ENCODE measurements at places on chromosomes 3 and 15. TPM values are rescaled to one million over a fixed set of nuclear protein-coding genes. Genes with fewer than 3 reads are reported as not detected.
A peak's percentile ranks its signal among the peaks of the same experiment; 100 is the strongest.

HCLS1 gene
- total RNA-seq: 134 TPM

FAM81A gene
- not detected for total RNA-seq

- no peak for DNase-seq
Observed at GRCh38 chr3:69767571-69767970, 28.3 kb downstream of the MITF start.

CAPN3 gene
- total RNA-seq: 25.4 TPM

DNA sequence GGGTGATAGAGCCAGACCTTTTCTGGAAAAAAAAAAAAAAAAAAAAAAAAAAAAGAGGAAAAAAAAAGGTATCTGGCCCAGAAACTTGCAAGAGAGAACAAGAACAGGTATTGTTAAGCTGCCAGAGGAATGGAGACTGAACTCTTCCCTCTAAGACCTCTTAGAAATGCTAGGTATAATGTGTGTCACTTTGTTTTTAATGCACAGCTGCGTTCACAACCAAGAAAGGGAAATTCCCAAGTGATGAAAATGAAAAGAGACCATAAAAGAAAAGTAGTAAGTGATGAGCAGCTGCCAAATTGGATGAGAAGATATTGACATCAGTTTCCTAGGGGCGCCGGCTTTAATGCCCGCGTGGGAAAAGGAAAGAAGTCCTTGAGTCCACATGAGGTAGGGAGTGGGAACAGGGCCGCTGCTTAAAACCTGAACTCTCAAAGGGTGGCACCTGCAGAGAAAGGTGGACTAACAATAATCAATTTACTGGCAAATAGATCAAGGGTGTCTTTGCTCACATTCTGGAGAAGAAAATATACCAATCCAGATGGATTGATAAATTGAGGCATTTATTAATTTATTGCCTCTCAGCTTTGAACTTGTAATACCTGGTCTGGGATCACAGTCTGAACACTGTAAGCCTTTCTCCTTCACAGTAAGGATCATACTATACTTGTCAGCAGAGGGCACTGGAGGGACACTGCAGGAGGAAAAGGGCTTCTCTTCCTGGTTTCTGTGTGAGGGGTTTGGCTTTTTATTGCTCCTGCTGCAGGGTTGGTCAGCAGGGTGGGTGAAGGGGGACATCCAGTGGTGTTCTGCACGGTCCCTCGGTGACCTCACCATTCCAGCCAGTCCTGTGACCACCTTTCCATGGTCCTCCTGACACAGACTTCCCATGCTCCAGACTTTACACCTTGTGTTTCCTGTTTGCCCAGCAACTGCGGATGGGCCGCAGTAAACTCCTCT is 131.6 kb downstream of the AQP9 start:
- no peak for DNase-seq

GRCh38 chr3:101970905-101971304 is 121.6 kb downstream of the NFKBIZ start:
- no peak for DNase-seq

FRMD4B gene
- total RNA-seq: 50.6 TPM

DNA sequence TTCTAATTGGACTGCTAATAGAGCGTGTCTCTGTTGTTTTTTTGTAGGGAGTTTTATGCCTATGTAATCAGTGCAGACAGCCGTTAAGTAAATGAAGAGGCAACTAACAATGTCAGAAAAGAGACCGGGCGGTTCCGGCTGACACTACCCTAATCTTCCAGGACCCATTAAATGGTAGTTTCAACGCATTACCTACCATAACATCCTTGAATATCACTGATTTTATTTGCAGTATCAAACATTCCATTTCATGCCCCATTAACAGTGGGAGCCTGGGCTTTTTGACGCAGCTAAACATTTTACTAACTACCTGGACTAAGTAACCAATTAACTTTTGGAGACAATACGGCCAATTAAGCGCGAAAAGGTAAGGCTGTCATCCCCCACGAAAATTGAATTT is 832.9 kb upstream of the NR2F2 start:
- no peak for DNase-seq

DNA sequence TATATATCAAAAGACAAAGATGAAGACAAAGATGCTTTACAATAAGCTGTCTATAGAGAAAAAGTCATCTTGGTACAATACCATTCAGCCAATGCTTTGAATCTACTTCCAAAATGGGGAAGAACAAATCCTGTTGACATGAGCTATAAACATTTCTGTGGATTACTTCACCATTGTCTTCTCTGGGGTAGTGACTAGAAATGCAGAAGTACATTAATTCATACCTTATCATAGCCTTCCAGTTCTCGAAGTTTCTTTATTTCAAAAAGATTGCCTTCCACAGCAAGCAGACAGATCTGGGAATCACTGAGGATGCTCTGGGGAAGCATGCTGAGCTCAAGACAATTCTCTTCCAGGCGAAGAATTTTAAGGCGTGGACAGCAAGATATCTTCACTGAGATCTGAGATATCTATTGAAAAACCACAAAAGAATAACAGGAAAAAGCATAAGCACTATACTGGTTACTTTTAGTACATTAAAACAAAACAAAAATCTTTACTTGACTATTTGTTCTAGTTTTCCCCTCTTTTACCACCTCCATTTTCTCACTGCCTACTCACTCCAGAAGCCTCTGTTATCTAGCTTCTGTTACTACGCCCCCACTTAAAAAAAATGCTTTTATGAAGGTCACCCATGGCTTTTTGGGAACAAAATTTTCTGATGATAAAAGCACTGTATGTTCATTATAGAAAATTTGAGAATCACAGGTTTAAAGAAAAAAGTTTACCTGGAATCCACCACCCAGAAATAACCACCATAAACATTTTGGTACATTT is 3.6 kb downstream of the LRRC57 start:
- no peak for DNase-seq

GRCh38 chr3:55000546-55000945 is 72.7 kb upstream of the LRTM1 start:
- no peak for DNase-seq

IL5RA gene
- total RNA-seq: 0.36 TPM

RTP3 gene
- not detected for total RNA-seq

ACAN gene
- not detected for total RNA-seq

GRCh38 chr3:190533511-190534281 is 19.8 kb downstream of the IL1RAP start:
- peak; percentile 30 for DNase-seq

- no peak for DNase-seq
Observed at GRCh38 chr3:187063286-187064121, 75.8 kb downstream of the RPL39L start.

- no peak for DNase-seq
Observed at GRCh38 chr3:53809764-53810400, 36.3 kb downstream of the CHDH start.

DNA sequence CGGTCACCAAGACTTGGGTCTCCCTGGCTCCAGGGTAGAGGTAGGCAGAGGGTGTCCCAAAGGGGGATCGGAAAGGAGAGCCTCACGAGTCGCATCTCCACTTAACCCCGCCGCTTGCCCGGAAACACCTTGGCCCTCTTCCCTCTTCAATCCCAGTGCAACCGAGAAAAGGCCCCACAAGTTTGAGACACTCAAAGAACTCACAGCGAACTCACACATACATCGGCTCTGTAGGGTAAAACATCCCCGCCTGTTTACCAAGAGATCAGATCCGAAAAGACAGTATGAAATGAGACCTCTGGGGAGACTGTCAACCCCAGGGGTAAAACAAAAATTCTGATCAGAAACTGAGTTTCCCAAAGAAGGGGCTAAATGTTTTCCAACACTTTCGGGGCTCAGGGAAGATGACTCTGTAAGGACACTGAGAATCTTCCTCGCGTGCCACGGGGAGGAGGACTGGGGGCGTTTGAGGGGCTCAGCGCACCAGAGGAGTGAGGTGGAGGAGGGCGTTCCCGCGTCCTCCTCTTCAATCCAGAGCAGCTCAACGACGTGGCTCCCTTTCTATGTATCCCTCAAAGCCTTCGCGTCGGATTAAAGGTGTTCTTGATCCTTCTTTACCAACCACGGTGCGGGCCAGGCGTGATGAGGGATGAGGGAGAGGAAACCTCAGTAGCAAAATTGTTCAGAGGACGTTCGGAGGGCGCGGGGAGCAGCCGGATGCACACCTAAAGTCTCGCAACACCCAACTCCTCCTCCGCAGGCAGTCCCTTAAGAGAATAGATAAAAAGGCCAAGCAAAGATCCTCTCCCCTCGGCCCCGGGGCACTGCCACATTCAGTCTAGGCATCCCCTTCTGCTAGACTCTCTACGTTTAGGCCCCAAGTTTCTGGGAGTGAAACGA is 3.7 kb downstream of the WNT5A start:
- DNase-seq: no peak

GPR171 gene
- total RNA-seq: 4.0 TPM

- no peak for DNase-seq
Observed at GRCh38 chr3:149442043-149442442, 32.5 kb upstream of the TM4SF4 start.

DNA sequence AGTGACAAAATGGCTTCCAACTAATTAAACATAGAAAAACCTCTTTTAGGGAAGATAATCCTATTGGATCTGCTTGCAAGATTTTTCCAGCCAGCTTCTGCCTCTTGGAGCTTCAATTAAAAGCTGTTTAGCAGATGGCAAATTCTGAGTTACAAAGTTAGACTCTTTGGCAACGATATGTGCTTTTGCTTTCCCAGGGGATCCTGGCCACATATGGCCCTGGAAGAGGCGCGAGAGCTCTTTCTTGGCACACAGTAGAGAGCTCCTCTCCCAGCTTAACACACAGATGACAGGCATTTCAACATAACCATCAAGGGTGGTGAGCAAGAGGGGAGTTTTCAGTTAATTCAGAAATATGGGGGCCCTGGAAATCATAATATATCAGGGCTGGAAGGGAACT is 41.6 kb upstream of the GALNT15 start:
- no peak for DNase-seq

- no peak for DNase-seq
Observed at GRCh38 chr3:45010811-45011333, 15.2 kb upstream of the CLEC3B start.

ECE2 gene
- total RNA-seq: not detected

- no peak for DNase-seq
Observed at GRCh38 chr15:59005579-59005978, 18.1 kb downstream of the RNF111 start.

DNA sequence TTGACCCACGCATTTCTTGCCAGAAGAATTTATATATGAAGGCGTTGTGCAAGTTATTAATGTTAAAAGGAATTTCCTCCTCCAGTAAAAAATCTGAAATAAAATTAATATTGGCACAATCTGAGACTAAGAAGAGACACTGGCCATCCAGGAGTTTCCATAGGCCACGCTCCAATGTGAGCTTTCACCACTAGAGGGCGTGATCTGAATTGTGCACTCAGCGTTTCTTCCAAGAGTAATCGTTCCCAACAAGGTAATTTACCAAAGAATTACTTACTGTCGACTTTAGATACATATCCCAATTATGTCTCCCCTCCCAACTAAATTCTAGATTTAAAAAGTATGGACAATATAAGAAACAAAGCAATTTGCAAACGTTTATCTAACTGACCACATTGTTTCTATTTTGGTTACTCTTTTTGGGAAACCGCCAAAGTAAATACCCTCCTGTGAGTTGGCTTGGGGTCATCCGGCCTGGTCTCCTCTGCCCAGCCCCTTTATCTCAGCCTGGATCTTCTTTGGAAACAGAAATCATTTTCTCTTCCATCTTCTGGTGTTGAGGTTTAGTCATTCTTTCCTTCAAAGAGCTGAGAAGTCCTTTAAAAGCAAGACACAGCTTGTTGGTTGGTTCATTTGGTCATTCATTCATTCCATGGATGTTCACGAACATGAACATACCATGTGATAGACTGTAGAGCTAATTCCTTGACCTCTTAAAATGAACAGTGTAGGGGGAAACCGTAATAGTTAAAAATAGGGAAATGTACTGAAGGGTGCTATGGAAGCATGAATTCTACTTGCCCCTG is 26.2 kb downstream of the POLR2M start:
- peak; percentile 54 for DNase-seq

All from omental fat pad (tissue), 4 donors.